ENCODE measurements at places on chromosomes 16 and 17.

DNA sequence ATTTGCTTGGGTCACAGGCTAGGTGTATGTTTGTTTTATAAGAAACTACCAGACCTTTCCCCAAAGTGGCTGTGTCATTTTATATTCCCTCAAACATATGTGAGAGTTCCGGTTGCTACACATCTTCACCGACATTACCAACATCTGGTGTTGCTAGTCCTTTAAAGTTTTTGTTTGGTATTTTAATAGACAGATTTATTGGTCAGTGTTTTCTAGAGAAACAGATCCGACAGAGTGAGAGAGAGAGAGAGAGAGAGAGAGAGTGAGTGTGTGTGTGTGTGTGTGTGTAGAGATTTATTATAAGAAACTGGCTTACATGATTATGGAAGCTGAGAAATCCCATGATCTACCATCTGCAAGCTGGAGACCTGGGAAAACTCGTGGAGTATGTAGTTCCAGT is 31.0 kb downstream of the LDHD start:
- no peak for DNase-seq

DNA sequence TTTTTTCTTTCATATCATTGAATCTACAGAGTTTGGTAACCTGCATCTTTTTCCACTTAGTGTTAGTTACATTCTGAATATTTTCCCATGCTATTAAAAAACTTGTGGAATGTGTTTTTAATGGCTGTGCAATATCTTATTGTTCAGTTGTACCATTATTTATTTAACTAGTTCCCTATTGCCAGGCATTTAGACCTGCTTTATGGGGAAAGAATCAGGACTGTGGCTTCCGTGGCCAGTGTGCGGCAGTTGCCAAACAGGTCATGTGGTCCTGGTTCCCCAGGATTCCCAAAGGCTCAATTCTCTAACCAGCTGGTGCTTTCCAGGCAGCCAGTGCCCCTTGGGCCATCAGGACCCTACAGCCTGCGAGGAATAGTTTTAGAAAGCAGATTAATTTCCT is 30.8 kb downstream of the NDEL1 start:
- DNase-seq, result peak; percentile 30

GRCh38 chr16:85716022-85716679 is 27.4 kb upstream of the GINS2 start:
- DNase-seq, result no peak

DNA sequence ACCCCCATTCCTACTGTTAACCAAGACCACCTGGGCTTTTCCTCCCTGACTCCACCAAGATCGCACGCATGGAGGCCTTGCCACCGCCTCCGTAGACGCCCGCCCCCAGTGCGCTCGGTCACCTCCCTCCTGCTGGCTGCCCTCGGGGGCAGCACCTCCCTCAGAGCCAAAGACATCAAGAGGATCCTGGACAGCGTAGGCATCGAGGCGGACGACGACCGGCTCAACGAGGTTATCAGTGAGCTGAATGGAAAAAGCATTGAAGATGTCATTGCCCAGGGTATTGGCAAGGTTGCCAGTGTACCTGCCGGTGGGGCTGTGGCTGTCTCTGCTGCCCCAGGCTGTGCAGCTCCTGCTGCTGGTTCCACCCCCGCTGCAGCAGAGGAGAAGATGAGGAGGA is 1.2 kb downstream of the EFCAB3 start:
- DNase-seq, result no peak

- DNase-seq, result no peak
Observed at GRCh38 chr16:7025616-7026190, 306.9 kb upstream of the RBFOX1 start.

- no peak for DNase-seq
Observed at GRCh38 chr16:79844603-79845002, 244.1 kb upstream of the MAF start.

DNA sequence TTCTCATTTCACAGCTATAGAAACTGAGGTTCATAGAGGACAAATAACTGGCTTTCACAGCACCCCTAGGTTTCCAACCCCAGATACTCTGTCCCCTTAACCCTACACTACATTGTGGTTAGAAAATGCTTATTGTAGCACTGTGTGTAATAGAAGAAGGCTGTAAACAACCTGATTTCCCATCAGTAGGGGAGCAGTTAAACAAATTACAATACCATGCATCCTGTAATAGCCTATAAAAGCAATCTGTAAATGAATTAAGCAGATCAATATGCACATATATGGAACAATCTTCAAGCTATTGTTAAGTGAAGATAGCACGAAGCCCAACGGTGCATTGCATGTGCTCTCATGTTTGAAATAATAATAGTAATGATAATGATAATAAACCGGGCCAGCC is 39.2 kb upstream of the XPO6 start:
- DNase-seq, result no peak

- peak; percentile 91 for DNase-seq
Observed at GRCh38 chr17:58666858-58667267, 25.0 kb downstream of the TEX14 start.

DNA sequence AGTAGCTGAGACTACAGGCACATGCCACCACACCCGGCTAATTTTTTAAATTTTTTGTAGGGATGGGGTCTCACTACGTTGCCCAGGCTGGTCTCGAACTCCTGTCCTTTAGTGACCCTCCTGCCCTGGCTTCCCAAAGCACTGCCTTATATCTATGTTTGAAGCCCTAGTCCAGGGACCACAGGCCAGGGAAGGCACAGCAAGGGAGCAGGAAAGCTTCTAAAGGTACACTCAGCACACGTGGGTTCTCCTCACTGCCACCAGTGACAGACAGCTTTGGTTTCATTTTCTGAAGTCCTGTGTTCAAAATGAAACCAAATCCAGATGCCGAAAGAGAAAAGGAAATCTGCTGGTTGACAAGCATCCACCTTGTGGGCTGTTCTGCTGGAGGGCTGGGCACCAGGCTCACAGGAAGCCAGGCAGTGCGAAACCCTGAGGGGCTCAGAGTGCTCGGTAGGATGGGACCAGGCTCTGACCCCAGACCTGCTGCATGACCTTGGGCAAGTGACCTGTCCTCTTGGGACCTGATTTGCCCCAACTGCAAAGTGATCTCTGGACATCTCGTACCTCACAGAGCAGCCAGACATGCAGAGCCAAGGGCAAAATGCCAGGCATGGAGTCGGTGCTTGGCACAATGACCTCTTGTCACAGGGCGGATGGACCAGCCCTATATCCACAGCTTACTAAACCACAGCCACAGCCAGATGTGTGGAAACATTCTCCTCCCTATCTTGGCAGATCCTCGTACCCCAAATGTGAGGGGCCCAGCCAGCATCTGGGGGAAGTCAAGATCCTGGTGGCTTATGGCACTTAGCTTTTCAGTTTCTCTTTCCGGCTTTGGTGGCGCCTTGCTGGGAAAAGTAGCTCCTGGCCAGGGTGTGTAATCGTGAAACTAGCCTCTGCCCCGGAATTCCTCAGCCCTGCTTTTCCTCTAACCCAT is 2.8 kb upstream of the SOCS1 start:
- peak; percentile 32 for DNase-seq

DNA sequence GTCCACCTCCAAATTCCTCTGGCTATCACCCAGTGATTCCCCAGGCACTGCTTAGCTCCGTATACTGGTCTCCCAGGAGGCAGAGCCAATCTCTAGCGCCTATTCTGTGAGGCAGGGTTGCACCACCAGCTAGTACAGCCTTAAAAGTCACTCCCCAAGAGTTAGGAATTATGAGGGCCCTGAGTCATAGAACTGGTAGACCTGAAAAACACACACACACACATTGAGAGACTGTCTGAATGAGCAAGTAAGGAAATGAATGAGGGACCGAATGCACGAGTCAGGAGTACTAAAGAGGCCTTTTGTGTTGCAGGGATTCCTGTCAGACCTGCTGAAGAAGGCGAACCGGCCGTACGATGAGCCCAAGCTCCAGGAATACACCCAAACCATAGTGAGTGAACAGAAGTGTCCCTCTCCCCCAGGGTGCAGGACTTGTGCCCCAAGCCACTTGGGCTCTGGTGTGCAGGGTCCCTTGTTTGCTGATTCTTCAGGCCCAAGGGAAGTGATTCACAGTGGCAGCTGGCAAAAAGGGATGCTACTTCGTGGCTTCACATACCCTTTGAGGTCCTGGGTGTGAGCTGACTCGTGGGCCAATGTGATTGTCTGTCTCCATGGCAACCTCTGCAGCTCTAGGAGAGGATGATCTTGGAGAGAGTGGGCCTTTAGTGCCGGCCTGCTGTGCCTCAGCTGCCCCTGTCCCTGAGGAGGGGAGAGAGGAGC is 24.7 kb downstream of the CALB2 start:
- DNase-seq, result peak; percentile 22

- DNase-seq, result no peak
Observed at GRCh38 chr17:71677439-71677838, 443.4 kb upstream of the SOX9 start.

DNA sequence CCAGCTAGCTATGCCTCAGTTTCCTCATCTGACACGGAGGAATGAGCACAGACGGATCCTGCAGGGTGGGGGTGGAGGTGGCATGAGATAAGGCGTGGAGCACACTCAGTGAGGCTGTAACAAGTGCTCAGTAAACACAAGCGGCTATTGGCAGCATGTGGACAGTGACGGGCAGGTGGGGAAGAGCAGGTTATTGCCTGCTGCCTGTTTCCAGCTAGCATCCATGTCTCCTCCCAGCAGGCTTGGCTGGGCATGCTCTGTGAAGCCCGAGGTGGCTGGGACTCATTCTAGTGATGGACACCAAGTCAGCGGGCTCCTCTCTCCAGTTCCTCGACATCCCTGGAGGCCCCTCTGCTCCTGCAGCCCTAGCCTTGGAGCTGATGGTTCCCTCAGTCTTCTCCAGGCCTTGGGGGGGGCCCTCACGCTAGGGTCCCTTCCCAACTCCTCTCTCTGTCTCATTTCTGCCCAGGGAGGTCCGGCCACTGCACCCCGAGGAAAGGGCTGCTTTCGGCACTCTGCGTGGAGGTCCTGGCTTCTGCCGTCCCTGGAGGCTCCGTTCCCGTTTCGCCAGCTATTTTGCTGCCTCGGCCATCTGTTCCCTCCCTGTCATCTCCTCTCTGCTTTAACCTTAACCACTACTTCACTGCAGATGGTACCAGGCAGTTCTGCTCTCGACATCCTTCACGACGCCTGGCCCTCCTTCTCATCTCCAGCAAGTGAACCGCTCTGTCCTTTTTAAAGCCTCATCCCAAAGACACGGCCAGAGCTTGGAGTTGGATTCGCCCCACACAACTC is 6.2 kb downstream of the RTN4RL1 start:
- DNase-seq, result no peak

GRCh38 chr17:58329035-58329809 is 627 bp upstream of the TSPOAP1 start:
- no peak for DNase-seq

DNA sequence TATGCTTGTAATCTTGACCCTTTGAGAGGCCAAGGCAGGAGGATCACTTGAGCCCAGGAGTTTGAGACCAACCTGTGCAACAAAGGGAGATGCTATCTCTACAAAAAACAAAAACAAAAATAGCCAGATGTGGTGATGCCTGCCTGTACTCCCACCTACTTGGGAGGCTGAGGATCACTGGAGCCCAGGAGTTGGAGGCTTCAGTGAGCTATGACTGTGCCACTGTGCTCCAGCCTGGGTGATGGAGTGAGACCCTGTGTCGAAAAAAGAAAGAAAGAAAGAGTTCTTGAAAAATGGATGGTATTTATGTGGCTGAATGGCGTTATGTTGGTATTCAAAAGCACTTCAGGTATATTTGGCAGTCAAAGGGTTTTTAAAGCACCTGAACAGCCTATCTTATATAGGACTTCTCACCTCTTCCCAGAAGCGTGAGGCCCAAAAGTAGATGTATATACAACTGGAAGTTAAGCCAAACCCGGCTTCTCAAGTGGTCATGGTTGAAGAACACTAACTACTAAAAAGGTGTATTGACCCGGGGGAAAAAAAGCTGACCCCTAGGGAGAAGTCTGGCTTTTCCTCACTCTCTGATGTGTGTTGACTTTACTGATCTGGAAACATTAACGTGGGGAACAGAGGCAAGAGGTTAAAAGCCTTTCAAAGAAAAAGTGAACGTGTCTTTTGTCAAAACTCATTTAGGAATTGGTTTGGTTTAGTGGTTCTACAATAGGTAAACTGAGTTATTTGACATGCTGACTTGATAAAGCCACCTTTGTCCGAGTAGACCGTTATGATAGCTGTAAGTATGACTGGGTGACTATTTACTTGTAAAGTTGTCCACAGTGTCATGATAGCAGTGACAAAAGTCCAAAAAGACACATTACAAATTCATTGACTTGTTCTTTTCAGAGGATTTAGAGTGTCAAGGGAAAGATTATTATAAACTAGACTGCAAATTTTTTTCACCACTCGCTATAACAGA is 183.4 kb downstream of the IRX3 start:
- no peak for DNase-seq

GRCh38 chr17:81601525-81602120 is 35.3 kb downstream of the NPLOC4 start:
- peak; percentile 85 for DNase-seq

DNA sequence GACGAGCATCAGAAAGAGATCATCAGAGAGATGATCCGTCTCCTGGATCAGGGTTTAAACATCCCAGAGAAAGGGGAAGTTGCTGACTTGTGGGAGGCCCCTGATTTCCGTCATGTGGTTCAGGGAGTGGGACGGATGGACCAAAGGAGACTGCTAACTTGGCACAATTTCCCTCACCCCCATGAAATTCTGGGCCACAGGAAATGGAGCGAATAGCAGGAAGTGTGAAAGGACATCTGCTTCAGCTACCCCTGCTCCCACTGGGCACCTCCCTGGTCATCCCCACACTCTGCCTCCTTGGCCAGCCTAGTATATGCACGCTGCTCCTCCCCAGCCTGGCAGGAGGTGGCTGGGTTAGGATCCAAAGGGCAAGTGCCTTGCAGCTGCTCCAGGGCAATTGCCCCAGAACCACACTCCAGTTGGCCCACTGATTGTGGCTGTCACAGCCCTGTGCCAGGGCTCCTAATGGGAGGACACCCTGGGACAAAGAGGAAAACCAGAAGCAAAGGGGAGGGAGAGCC is 1.3 kb downstream of the ARRB2 start:
- no peak for DNase-seq

DNA sequence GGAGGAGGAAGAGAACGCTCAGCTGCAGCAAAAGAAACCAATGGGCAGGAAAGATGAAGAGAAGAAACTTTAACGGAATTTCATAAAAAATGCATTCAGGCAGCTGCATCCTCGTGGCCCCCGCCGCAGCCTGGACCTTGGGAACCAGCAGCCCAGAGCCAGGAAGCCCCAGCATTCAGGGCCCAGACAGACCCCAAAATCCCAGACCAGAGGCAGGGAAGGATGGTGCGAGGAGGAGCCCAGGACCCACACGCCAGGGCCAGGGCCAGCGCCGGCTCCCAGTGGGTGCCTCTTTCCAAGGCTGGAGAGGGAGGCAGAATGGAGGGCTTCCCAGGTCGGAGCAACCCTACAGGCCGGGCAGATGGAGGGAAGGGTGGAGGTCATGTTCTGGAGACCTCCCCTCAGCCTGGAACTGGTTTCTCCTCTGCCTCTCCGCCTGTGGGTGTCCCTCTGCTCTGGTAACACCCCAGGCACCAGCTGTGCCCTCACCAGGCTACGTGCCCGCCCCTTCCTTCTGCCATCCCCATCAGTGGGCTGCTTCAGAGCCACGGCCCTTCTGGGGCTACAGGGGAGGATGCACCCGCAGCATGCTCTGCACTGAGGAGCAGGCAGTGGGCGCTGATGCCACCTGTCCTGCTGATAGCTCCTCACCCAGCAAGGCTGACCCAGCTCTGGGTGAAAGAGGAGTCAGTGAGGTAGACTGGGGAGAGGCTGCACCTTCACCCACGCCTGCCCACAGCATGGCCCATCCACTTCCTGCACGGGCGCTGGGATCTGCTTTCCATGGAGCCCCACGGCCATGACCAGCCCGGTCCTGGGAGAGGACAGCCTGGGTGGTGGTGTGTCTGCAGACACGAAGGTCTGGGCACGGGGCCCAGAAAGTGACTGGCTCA is 1.2 kb upstream of the MIF4GD start:
- peak; percentile 43 for DNase-seq
